Colonic mucosa (tissue), 4 donors: ENCODE measurements at places on chromosomes 1 and 21.
A peak's percentile ranks its signal among the peaks of the same experiment; 100 is the strongest.

DNA sequence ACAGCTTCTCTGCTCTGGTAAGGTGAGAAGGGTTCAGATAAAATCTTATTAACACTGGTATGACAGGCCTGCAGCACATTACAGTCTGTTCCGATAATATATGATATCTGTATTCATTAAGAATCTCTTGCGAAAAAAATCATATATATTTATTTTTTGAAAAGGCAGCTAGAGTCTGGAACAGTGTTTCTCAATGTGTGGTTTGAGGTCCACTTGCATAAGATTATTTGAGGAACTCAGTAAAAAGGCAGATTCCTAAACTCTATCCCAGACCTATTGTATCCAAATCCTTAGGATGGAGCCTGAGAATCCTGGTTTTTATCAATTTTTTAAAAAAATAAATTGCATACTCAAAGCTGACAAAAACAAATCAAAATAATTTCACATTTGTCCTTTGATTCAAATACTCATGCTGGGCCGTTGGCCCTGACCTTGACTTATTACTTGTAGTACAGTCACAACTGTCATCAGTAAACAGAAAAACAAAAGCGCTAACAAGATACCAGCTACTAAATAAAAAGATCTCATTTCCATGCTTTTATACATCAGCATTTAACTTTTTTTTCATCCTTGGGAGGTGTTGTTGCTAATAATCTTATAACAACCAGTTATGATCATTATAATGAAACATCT lies 60.6 kb downstream of the RGS2 start:
- DNase-seq, result no peak

DNA sequence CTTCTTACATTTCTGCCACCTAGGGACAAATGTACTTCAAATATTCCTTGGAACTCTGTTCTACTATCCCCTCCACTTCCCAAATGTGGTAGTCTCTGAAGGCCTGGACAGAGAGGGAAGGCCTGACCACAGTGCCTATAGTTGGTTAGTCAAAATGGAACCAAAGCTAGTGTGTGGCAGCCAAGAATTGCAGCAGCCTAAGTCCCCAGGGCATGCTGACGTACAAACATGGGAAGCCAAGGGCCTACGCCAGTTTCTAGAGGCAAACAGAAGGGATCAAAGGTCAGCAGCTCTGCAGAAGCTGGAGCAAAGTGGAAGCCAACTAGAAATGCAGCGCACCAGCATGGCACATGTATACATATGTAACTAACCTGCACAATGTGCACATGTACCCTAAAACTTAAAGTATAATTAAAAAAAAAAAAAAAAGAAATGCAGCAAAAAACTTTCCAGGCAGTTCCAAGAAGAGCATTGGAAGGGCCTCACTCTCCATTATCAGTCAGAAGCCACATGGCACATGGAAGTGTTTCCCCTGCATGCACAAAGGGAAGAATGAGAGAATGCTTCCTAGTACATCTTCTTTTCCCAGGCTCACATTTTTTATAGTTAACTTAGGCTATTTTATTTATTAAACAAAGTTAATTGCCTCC lies 39.4 kb upstream of the GADD45A start:
- peak; percentile 79 for DNase-seq

- no peak for DNase-seq
Measured at GRCh38 chr1:198318085-198318484, 161.3 kb downstream of the NEK7 start.

- no peak for DNase-seq
Measured at GRCh38 chr1:86259390-86259789, 102.8 kb upstream of the COL24A1 start.

- no peak for DNase-seq
Measured at GRCh38 chr1:226981386-226981817, 41.3 kb downstream of the COQ8A start.

DNA sequence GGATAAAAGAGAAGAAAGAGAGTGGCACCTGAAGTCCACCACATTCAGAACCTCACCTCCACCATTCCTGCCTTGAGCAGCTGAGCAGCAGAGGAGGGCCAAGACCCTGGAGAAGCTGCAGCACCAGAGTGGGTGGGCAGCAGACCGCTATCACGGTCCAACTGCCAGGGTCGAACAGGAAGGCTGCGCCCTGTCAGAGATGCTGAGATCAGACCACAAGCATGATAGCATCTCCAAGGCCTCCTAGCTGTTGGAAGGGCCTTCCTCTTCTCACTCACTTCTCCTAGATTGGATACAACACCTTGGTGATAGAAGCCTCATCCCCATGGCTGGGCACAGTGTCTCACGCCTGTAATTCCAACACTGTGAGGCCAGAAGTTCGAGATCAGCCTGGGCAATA lies 12.1 kb upstream of the SLC45A3 start:
- DNase-seq, result no peak

- DNase-seq, result no peak
Measured at GRCh38 chr21:45162115-45162514, 87.7 kb downstream of the ADARB1 start.

DNA sequence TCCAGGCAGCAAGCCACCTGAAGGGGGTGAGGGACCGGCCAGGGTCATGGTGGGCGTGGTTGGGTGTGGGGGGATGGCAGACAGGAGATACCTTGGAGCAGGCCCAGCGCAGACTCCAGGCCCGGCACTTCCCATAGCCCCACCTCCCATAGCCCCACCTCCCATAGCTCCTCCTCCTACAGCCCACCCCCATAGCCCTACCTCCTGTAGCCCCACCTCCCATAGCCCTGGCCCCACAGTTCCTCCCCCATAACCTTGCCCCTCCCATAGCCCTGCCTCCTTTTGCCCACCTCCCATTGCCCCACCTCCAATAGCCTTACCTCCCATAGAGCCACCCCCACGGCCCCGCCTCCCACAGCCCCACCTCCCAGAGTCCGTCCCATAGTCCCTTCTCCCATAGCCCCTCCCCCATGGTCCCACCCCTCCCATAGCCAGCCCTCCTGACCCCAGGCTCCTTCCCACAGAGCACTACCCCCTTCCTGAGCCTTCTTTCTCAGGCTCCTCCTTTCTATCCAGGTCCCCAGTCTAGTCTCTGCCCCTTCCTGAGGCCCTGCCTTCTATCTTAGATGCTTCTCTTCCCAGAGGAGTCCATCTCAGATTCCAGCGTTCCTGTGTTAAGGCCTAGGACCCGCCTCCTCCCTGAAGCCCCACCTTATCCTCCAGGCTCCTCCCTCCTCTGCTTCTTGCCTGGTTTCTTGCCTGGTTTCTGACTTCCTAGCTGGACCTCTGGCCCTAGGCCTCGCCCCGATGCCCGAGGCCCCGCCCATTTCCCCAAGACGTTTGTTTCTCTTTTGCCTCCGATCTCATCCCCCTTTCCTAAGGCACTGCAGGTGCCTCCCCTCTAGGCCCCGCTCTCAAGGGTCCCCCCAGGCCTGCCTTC lies 46.8 kb downstream of the PTPRU start:
- DNase-seq, result peak; percentile 66

DNA sequence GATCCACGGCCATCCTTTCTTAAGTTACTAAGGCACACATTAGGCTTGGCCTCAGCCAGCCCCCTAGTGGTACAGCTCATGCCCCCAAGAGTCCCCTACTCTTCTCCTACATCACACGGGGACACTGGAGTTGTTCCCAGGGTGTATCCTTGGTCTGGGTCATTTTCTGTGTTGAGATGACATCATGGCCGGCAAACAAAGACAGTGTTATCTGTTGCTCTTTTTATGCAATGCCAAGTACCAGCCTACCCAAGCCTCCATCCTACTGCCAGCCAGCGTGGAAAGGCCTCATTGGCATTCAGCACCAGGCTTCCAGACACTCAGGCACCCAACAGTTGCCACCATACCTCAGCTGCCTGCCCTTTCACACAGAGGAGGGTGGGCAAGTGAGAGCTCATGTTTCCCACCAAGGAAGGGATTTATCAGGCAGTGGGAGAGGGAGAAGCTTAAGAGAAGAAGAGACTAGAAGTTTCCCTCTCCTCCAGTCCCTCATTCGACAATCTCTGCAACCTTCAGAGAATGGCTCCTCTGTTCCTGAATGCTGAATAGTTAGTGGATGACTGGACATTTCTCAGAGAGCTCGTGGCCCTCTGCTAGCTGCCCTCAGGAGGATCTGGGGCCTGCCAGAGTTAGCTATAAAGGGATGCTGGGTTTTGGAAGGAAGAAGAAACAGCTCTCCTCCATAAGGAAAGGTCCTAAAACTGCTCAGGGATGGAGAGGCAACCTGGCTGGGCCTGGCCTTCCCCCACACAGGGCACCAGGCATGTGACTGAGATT lies 17.7 kb downstream of the CBR1 start:
- DNase-seq, result no peak

DNA sequence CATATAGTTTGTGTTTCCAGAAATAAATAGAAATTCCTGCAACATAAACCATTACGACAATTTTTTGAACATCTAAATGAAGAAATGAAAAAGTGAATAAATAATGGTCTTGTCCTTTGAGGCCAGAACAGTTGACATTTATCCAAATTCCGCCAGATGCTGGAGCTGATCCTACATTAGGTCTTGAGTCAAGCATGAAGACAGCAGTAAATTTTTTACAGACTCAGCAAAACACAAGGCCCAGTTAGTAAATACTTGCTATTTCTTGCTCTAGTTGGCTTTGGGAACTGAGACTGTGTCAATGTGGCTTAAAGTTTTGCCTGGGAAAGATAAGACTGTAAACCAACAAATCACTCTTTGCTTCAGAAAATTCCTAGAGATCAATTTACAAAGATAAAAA lies 540.1 kb upstream of the RGS18 start:
- DNase-seq, result no peak

- no peak for DNase-seq
Measured at GRCh38 chr1:9382643-9383491, 90.2 kb downstream of the SPSB1 start.

DNA sequence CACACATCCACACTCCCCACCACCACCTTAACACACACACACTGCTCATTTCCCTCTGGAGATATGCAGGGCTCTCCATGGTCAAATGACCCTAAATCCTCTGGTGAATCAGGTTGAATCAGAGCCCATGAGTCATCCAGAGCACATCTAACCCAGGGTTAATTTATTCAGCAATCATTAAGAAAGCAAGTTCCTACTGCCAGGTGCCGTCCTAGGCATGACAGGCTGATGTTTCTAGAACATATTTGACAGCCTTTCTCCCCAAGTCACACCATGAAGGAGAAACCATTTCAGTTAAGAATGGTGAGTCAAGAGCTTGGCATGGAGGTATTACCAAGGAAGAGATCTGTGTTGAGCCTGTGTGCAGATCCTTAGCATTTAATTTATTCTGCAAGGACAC lies 194.3 kb upstream of the CAMK1G start:
- no peak for DNase-seq

DNA sequence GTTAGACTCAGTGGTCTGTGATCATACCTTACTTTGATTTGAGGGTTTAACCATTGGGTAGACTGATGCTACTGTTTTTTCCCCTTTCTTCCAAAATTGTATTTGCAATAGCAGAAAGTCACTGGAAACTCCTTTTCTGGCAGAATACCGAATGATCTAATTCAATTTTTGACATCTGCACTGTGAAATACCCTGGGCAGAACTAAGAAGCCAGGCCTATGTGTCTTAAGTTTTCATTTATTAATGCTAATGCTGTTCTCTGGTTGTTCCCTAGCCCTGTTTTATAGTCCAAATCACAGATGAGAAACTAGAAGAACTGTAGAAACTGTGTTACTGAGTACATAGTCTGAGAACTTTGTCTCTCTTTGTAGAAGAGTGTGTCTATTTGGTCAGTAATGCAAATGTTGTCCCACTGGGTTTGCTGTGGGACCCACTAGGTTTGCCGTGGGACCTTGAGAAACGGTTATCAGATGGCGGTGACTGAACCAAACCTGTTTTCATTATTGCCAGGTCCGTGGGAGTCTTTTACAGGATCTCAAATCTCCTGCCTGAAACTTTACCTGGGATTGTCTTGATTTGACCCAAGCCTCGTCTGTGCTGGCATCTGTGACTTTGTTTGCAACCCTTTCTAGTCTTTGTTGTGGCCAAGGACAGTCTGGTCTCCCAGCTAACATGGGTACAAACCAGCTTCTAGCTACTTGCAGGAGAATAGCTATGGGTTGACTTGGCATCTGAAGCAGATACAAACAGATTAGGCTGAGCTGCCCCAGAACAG lies 41.4 kb downstream of the PEX14 start:
- DNase-seq, result no peak

- no peak for DNase-seq
Measured at GRCh38 chr1:79775402-79775801, 768.9 kb upstream of the ADGRL4 start.

GRCh38 chr1:179516976-179517705 lies 58.6 kb downstream of the NPHS2 start:
- peak; percentile 56 for DNase-seq

GRCh38 chr1:151583796-151584195 lies 28.1 kb upstream of the SNX27 start:
- DNase-seq, result no peak

GRCh38 chr21:38306433-38307141 lies 49.8 kb downstream of the KCNJ15 start:
- DNase-seq, result no peak

DNA sequence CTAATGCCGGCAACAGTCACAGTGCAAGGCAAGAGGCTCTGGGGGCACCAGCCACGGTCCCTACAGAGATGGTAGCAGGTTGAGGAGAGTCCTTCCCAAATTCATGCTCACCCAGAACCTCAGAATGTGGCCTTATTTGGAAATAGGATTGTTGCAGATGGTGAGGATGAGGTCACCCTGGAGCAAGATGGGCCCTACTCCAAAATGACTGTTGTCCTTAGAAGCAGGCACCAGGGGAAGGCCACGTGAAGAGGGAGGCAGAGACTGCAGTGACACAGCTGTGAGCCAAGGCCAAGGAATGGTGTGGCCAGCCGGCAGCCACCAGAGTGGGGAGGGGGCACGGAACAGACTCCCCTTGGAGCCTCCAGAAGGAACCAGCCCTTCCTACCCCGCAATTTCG lies 70.8 kb upstream of the CLDN14 start:
- no peak for DNase-seq

- DNase-seq, result no peak
Measured at GRCh38 chr1:204076891-204077290, 4.0 kb downstream of the SOX13 start.

DNA sequence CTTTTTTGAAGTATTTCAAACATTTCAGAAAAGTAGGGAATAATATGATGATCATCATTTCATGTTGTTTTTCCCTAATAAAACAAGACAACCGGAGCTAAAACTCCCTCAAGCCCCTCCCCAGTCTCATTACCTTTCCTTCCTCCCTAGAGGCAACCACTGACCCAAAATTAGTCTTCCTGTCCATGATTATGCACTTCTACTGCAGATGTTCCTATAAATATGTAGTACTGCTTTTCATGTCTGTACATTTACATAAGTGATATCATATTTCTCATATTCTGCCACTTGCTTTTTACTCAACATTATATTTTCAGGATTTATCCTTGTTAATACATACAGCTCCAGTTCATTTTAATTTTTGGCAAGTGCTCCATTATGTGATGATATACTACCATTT lies 58.7 kb upstream of the GOLT1A start:
- DNase-seq, result no peak
